MG63 (cell line): ENCODE measurements at places on chromosomes 5 and 9. TPM values are rescaled to one million over a fixed set of nuclear protein-coding genes. Genes with fewer than 3 reads are reported as not detected.

AK8 gene
- 0.15 and 1.9 TPM in 2 replicates for total RNA-seq

DNA sequence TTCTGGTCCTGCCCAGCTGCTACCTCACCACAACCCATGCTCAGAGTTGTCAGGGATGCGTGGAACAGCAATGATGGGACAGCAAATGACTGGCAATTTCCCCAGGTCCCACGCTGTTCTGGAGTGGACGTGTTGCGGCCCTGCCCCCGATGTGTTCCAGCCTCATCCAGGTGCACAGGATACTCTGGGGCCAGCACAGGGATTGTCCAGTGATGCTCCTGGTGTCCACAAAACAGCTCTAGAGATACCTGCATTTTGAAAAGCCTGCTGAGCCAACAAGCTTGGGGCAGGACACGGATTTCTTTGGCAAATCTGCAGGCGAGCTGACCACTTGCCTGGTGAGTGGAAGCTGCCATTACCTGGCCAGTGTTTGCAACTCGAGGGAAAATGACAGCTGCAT is 88.7 kb downstream of the ANKRD33B start:
- DNase-seq = no peak

DNA sequence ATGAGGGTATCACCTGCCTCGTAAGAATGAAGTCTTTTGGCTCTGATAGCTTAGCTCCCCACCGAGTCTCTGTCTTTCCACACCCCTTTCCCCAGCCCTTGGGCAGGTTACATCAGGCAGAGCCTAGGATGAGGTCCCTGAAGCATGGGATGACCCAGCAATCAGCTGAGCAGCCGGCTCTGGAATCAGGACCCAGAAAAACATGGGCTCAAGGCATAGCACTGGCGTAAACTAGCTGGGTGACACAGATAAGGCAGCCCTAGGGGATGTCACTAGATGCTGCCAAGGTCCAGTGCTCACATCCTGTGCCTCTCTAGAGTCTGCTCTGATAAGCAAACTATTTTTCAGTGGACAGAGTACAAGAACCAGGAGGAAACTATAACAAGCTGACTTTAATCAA is 26.6 kb downstream of the IDNK start:
- no peak for DNase-seq

- no peak for DNase-seq
Observed at GRCh38 chr5:122297587-122298298, 14.3 kb upstream of the SNCAIP start.

DNA sequence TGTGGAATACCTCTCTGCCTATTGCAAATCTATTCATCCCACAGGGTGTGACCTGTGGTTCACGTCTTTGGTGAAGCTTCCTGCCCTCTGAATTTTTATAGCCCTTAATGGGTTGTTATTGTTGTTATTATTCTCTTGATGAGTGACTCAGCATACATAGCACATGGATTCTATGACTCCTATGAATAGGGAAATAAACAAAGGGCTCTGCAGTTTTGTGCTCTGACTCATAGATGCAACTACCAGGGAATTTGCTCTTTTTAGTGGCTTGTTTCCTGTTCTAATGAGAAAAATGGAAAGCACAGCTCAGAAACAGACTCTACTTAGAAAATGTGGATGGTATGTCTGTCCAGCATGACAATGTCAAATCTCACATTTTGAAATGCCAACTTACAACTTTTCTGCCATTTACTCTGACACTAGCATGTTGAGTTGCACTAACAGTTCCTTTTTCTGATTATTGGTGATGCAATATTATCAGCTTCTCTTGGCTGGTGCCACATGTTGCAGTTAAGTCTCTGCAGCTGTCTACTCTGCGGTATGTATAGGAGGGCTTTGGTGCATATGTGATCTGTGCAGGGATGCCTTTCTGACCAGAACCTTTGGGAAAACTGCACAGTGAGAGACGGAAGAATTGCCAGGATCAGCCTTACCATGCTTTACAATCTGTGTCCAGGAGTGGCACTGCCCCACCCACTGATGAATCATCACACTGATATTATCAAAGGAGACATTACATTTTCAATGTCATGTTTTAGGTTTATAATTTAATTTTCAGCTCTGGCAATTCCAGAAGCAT is 996.4 kb upstream of the WWC1 start:
- peak; percentile 74 for DNase-seq

ADAMTS13 gene
- 1.1 and 2.0 TPM in 2 replicates for total RNA-seq

DNA sequence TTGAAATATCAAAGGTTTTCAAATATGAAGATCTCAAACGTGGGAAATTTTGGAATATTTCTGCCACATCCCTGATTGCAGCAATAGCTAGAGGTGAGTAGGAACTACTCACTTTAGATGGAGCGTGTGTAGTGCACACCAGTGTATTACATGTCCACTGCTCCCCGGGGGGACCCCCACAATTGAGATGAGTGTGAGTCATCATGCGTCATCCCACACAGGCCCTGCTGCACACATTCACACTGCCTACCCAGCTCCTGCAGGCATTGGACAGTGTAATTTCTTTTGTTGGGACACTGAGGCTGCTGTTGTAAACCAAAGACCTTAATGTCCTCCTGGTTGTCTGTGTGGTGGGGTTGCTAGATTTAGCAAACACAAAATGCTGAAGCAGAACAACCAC is 280.0 kb downstream of the GAS1 start:
- peak; percentile 5 for DNase-seq

GALNT12 gene
- 0.22 and 0.99 TPM in 2 replicates for total RNA-seq

NSA2 gene
- 33.1 and 67.4 TPM in 2 replicates for total RNA-seq
